ENCODE measurements at places on chromosomes 1 and 21.

GRCh38 chr1:154353460-154353904 lies 28.2 kb downstream of the ATP8B2 start:
- no peak for DNase-seq

- DNase-seq = no peak
Measured at GRCh38 chr1:113073479-113073950, 517 bp downstream of the LRIG2 start.

- no peak for DNase-seq
Measured at GRCh38 chr1:224564454-224565084, 51.5 kb upstream of the CNIH3 start.

- no peak for DNase-seq
Measured at GRCh38 chr1:56416495-56416894, 162.9 kb downstream of the PLPP3 start.

GRCh38 chr1:227560393-227561173 lies 2.8 kb upstream of the ZNF678 start:
- DNase-seq = no peak

DNA sequence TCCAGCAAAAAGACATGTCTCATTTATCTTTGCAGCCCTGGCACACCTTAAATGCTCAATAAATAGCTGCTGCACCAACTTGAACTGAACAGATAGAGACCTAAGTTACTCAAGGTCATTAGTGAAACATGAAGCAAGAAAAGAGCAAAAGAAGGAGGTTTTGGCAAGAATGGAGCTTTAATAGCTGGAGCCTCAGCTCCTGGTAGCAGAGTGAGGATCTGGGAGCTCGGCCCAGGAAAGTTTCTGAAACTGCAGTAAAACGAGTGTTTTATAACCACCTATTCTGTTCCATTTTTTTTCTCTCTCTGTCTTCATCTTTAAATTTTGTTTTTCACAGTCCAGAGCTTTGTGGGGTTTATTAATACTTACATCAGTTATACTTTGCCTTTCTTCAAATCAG lies 207.5 kb downstream of the SETD4 start:
- DNase-seq = no peak

DNA sequence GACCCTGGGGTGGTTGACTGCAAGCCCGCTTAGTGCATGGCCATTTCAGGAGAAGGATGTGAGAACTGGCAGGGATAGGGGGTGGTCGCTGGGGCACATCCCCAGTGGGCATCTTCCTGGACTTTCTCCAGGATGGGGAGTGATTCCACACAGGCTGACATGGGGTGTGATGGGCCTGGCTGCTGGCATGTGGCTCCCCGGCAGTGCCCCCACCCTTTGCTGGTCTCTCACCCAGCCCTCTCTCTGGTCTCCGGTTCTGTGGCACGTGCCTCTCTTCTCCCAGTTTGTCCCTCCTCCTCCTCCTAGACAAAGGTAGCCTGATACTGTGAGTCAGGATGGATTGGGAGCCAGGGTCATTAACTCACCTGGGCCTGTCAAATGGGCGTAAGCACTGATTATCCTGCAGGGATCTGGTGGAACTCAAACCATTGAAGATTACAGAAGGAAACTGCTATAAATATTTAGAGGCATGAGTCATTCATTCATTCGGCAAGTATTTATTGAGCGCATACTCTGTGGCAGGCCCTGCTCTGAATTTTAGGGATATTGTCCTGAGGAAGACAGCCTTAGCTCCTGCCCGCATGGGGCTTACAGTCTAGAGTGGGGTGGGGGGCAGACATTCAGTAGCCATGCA lies 23.6 kb upstream of the EPS8L3 start:
- DNase-seq = no peak

- no peak for DNase-seq
Measured at GRCh38 chr1:50488876-50489275, 65.6 kb upstream of the DMRTA2 start.

Measured in effector memory CD8-positive, alpha-beta T cell (primary cell).